ENCODE measurements at places on chromosomes 12 and 14. TPM values are rescaled to one million over a fixed set of nuclear protein-coding genes. Genes with fewer than 3 reads are reported as not detected.

KRT3 gene
- not detected for total RNA-seq

COX8C gene
- not detected for total RNA-seq

RNU4-1 gene
- 623 TPM for total RNA-seq

TAS2R20 gene
- 2.9 TPM for total RNA-seq

KRT76 gene
- total RNA-seq, result not detected

PTPN6 gene
- 10.6 TPM for total RNA-seq

ACOT6 gene
- total RNA-seq, result not detected

TPH2 gene
- total RNA-seq, result not detected

DNA sequence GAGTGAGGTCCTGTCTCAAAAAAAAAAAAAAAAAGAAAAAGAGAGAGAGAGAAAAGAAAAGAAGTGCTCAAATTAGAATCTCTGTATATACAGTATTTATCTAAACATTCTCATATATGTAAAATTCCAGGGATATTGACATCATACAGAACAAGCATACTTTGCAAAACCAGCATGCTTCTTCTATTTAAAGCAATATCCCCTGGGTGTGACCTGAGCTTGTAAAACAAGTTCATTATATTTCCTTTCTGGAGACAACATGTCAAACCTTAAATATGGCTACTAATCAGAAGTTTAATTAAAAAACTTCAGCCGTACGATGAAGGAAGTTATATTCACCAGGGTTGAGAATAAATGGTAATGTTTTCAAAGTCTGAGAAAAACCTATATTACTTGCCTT lies 175.8 kb upstream of the HMGA2 start:
- H3K27me3 ChIP-seq, result no peaks in the 10 kb centered on the region
- no peak overlapping the region for H3K4me3 ChIP-seq
- H3K36me3 ChIP-seq, result no peaks in the 10 kb centered on the region
- no peaks in the 10 kb centered on the region for H3K4me1 ChIP-seq

GRCh38 chr14:38989922-38990546 lies 113.0 kb downstream of the SEC23A start:
- no peaks in the 10 kb centered on the region for H3K36me3 ChIP-seq
- no peak overlapping the region for H3K27ac ChIP-seq
- no peak for DNase-seq
- H3K4me3 ChIP-seq, result no peak overlapping the region
- H3K27me3 ChIP-seq, result no peaks in the 10 kb centered on the region

GRCh38 chr14:23442721-23443356 lies 7.4 kb upstream of the MYH7 start:
- H3K27ac ChIP-seq, result no peak overlapping the region
- DNase-seq, result no peak
- H3K36me3 ChIP-seq, result no peaks in the 10 kb centered on the region
- peaks cover 15% of the 10 kb centered on the region for H3K27me3 ChIP-seq
- peaks cover 15% of the 10 kb centered on the region for H3K4me1 ChIP-seq

GRCh38 chr12:113050795-113051194 lies 5.7 kb upstream of the DTX1 start:
- no peak for DNase-seq
- H3K4me3 ChIP-seq, result no peak overlapping the region
- H3K4me1 ChIP-seq, result no peaks in the 10 kb centered on the region
- H3K27ac ChIP-seq, result no peak overlapping the region

- DNase-seq, result no peak
- H3K4me3 ChIP-seq, result no peak overlapping the region
- peaks cover 4% of the 10 kb centered on the region for H3K36me3 ChIP-seq
- no peak overlapping the region for H3K27ac ChIP-seq
- H3K27me3 ChIP-seq, result no peaks in the 10 kb centered on the region
These were observed 67.8 kb downstream of the CHGA start for GRCh38 chr14:92990456-92991430.

DNA sequence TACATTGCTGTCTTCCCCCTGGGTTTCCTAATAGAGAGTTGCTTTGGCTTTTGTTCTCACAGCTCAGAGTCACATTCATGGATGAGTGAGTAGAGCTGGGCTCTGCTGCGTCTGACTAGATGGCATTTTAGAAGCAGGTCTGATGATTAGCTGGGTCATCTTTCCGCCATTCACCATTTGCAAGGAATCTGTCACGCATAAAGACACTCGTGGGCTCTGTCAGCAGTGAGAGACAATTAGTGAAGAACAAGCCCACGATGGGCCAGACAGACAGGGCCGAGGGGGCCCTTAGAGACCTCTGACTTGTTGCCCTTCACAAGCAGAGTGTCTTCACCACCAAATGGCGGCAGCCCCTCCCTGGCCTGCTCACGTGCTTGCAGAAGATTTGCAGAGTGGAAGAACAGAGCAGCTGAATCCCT lies 175.0 kb downstream of the CRADD start:
- H3K27me3 ChIP-seq, result no peaks in the 10 kb centered on the region
- no peak overlapping the region for H3K27ac ChIP-seq
- H3K4me1 ChIP-seq, result no peaks in the 10 kb centered on the region
- no peak overlapping the region for H3K4me3 ChIP-seq
- no peaks in the 10 kb centered on the region for H3K36me3 ChIP-seq

- H3K27me3 ChIP-seq, result no peaks in the 10 kb centered on the region
- H3K27ac ChIP-seq, result no peak overlapping the region
- DNase-seq, result no peak
- H3K36me3 ChIP-seq, result no peaks in the 10 kb centered on the region
- H3K4me1 ChIP-seq, result no peaks in the 10 kb centered on the region
- H3K4me3 ChIP-seq, result no peak overlapping the region
These were observed 120.3 kb downstream of the GARIN6 start for GRCh38 chr12:99767809-99768208.

- H3K27me3 ChIP-seq, result no peaks in the 10 kb centered on the region
- no peaks in the 10 kb centered on the region for H3K4me1 ChIP-seq
- no peak overlapping the region for H3K27ac ChIP-seq
- no peaks in the 10 kb centered on the region for H3K36me3 ChIP-seq
These were observed 1057.7 kb upstream of the TMEM132C start for GRCh38 chr12:127209318-127209717.
